ENCODE measurements at places on chromosomes 2 and 18. TPM values are rescaled to one million over a fixed set of nuclear protein-coding genes. Genes with fewer than 3 reads are reported as not detected.

DNA sequence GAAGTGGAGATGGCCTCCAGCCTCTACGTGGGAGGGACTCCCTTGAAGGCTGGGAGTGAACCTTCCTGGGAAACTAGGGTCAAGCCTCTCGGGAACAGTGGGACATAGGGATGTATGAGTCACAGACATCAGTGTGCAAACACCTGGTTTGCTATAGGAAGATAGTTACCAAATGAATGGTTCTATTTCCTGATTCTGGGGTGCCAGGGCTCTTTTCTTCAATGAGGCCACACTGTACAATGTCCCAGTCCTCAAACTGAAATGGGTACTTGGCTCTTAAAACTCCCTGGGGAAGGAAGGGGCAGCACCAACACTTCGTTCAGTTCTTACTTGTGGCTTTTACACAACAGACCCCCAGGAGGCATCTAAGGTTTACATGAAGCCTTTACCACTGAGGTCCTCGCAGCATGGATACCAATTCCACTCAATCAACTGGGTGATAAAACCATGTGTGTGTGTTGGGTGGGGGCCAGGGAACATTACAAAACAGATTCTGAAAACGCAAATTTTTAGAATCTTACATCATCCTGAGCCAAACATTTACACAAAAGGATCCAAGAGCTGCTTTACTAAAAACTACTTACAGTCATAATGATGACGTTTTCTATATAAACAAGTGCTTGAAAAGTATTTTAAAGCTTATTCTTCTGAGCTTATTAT is 10.4 kb downstream of the ERFE start:
- peak; percentile 54 for DNase-seq

- no peak for DNase-seq
Observed at GRCh38 chr2:217107480-217107879, 247.6 kb upstream of the TNP1 start.

DNA sequence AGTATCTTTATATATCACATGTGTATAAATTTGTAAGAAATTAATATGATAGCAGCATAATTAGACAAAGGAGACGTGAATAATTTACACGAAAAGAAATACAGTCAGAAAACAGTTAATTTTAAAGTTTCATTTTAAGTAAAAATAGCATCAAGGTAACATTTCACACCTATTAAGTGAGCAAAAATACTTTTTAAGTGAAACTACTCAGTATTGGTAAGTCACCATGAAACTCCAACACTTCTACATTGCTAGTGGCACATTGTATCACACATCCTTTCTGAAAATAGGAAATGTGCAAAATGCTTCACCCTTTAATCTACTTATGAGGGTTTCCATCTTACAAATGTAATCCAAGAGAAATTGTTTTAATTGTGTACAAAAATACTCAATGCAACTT is 287.9 kb upstream of the EPAS1 start:
- no peak for DNase-seq

- DNase-seq: no peak
Observed at GRCh38 chr2:104755026-104755878, 98.7 kb upstream of the POU3F3 start.

GRCh38 chr18:79766308-79766707 is 31.4 kb upstream of the KCNG2 start:
- DNase-seq: no peak

DNA sequence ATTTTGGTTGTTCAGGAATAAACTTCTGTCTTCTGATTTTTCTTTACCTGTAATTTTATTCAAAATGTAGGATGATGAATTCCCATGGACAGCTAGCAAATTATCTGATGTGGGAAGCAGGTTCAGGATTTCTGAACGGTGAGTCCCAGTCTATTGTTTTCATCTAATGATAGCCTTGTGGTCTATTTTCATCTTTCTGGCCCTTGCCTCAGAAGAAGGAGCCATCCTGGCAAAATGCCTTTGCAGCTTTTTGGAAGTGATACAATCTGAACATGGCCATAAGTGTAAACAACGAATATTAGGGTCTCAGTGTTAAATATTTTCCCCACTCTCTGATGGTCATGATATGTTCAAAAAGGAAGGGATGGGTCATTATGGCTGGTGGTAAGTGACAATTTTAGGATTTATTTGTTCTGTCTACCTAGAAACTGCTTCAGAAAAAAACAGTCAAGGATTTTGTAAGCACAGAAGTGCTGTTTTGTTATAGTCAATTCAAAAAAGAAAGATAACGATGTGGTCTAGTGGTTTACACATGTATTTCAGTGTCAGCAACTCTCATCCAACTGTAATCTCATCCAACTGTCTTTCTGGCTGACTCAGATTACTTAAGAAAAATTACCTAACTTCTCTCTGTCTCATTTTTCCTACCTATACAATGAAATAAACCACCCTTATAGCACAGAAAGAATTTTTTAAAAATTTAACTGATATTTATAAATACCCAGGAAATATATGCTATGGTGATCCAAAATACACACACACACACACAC is 272.6 kb upstream of the ERBB4 start:
- DNase-seq: peak; percentile 50

GRCh38 chr18:35324926-35325655 is 19.1 kb downstream of the ZNF24 start:
- no peak for DNase-seq

DNA sequence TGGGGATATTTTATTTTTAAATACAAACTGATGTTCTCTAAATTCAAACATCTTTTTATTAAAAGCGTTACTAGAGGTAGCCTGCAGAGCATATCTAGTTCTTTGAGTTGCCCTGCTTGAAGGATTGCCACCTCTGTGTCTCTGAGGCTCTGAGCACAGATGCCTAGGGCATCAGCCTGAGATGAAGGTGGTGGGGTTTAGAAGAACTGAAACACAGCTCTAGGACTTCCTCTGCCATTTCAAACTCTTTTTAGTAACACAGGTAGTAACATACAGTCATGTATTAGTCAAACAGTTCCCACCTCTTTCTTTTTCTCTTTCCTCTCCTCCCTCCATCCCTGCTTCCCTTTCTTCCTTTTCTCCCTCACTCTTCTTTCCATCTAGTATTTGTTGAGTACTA is 57.6 kb downstream of the TTC21B start:
- DNase-seq: no peak

GRCh38 chr2:122755281-122755780 is 999.9 kb downstream of the TSN start:
- DNase-seq: no peak

GRCh38 chr2:190978389-190979053 is 35.5 kb downstream of the STAT1 start:
- peak; percentile 86 for DNase-seq

Gene UGT1A4
- total RNA-seq: not detected

DNA sequence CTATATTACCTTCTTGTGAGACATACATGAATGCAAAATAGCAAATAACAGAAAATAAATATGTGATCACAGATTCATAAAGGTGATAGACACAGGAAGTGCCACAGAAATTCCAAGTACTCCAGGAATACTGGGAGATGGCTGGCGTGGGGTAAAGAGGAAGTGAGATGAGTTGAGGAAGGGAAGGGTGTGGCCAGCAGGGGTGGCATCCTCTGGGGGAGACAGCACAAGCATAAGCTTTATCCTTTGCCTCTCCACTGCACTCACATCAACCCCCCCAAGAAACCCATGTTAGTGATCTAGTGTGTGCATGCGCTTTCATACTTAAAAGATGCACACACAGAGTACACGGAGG is 94.8 kb upstream of the B3GNT7 start:
- DNase-seq: no peak
